Daoy (cell line): ENCODE measurements at places on chromosomes 3 and 15.
A peak's percentile ranks its signal among the peaks of the same experiment; 100 is the strongest.

DNA sequence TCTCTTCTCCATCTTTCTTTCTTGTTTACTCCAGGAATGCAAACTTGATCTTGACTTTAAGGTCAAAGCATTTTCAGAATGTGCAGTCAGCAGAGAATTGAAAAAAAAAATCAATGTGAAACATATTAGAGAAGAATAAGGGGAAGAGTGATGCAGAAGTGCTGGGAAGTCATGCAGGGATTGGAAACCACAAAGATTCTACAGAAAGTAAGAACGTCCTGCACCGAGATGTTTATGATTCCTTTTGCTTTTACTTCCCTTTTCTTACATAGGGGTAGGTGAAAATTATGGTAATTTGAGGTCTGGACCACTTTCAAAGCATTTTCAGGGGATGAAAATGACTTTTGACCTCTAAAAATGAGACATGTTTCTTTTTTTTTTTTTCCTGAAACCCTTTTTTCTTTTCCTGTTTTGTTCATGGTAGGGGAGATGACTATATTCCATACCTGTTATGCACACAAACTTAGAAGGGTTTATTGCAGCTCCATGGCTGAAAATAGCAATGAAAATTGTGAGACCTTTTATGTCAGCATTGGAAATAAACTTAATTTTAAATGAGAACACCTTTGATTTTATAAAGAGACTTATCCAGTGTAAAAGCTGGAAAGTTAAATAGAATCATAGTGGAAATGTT lies 623.5 kb upstream of the TBL1XR1 start:
- DNase-seq: no peak

GRCh38 chr15:84946772-84947489 lies 34.7 kb upstream of the PDE8A start:
- DNase-seq: no peak

GRCh38 chr15:71083349-71083748 lies 31.9 kb upstream of the THSD4 start:
- DNase-seq: peak; percentile 69

DNA sequence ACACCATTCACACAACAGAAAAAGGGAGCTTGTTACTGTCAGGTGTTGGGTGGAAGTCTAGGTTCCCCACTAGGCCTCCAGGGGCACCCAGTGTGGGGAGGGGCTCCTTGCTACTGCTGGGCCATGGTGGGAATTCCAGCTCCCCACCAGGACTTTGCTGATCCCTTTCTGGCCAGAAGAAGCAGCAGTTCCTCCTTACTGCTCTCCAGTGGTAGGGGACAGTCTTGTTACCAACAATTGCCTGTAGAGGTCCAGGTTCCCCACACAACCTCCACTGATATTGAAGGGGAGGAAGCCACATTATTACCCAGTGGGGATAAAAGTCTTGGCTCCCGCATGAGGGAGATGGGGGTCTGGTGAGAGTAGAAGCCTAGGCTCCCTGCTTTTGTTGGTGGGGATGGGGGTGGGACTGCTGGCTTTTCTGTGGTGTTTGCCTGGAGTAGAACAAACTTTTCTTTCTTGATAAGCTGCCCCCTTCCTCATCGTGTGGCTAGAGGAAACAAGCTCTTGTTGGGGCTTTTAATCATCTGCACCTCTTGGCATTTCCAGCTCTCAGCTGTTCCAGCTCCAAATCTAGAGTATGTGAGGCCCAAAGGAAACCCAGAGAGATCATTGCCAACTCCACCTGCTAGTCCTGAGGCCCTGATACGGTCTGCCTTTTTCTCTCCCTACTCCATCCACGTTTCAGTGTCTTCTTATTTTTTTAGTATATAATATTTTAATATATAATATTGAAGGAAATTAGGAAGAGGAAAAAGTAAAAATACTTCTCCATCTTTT lies 824.2 kb downstream of the AGBL1 start:
- no peak for DNase-seq

- DNase-seq: no peak
Measured at GRCh38 chr3:42661593-42662022, 8.1 kb downstream of the ZBTB47 start.

GRCh38 chr3:134624537-134625287 lies 26.1 kb downstream of the KY start:
- no peak for DNase-seq

- no peak for DNase-seq
Measured at GRCh38 chr3:133441867-133442270, 42.0 kb downstream of the BFSP2 start.

GRCh38 chr3:141686466-141687291 lies 51.4 kb upstream of the RNF7 start:
- peak; percentile 75 for DNase-seq

DNA sequence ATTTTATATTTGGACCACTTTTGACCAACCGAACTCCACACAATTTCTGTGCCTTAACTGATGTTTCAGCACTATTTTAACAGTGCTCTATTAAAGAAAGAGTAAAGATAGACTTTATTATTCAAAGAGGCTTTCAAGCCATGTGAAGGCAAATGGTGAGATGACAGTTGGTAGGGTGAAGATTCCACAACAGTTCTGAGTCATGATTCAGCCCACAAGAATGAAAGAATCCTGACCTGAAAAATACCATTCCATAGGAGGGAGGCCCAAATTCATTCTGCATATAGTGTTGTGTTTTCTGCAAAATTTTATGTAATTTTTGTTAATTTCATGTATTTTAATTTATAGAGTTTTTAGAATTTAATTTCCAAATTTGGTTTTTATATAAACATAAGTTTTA lies 135.6 kb upstream of the STAC start:
- DNase-seq: peak; percentile 12

DNA sequence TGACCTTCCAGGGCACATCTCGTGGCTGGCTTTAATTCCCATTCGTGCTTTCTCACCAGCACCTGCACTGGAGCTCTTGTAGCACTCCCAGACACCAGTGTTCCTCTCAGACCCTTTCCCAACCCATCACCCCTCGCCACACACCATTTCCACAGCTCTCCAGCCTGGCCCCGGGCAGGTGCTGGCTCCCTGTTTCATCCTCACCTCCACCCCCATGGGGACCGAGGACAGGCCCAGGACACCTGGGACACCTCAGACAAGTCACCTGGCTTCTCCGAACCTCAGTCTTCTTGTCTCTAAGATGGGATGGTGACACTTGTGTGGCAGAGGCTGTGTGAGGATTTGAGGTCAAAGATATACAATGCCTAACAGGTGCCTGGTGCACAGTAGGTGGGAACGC lies 27.4 kb upstream of the GP9 start:
- DNase-seq: no peak

- no peak for DNase-seq
Measured at GRCh38 chr3:158801201-158801600, 653 bp upstream of the MFSD1 start.

GRCh38 chr3:29281344-29282241 lies 722 bp downstream of the RBMS3 start:
- peak; percentile 37 for DNase-seq

GRCh38 chr3:24594161-24594560 lies 99.5 kb upstream of the THRB start:
- no peak for DNase-seq

DNA sequence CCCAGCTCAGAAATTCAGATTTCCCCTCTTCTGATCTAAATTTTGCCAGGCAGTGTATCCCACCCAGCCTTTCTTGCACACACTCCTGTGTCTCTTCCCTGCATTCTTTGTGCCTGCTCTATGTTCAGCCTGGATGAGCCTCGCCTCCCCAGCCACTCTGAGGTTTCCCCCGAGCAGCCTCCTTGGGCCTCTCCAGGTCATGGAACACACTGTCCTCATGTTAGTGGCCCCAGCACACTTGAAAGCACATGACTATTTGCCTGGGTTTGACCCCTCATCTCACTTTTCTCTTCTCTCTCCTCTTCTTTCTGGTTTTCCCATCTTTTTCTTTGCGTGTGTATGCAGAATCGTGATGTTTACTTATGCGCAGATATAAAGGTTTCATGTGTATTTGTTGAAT lies 3.1 kb downstream of the THSD4 start:
- no peak for DNase-seq

DNA sequence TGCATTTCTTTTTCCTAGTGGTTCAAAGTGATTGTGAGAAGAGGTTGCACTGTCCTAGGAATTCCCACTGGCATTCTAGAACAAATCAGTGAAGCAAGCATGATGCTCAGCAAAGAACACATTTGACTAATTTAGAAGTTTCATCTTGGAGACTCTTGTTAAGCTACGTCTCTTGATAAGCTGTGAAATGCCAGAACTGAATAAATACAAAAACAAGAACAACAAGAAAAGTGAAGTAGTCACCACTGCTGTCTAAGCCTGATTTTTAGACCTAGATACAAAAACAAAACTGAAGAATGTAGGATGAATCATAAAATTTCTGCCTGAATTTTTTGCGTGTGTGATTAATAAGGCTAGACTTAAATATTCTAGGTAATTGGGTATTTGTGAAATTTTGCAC lies 1162.4 kb downstream of the TUSC7 start:
- DNase-seq: no peak

DNA sequence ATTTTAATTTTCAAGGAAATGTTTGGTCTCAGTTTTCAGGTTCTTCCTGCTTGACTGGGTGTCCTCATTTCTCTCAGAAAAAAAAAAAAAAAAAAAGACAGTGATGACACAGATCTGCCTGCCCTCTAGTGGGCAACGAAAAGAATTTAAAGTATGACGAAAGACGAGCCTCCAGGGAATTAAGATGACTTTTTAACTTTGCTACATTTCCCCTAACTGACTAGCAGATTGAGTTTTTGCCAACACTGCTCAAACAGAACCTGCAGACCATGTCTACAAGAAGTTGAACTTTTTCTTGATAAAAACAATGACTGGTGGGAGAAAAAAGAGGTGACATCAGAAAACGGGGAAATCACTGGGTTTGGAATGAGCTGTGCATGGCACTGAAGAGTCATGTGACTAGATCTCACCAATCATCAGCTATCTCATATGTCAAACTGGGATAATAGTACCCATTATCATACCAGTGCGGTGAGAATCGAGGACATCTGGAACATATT lies 40.8 kb downstream of the EOMES start:
- peak; percentile 61 for DNase-seq

DNA sequence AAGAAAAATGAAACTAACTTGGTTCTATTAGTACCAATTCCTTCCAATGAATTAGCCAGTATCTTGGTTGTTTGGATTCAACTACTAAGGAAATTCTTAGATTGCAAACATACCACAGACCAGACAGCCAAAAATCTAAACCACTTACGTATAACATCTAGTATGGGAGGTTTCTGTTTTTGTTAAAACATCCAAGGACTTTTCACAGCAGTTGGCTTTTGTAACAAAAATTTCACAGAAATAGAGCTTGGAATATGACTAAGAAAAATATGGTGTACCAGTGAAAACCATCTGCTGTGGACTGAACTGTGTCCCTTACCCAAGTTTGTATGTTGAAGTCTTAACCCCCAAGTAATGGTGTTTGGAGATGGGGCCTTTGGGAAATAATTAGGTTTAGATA lies 199.2 kb downstream of the OTOL1 start:
- DNase-seq: no peak

DNA sequence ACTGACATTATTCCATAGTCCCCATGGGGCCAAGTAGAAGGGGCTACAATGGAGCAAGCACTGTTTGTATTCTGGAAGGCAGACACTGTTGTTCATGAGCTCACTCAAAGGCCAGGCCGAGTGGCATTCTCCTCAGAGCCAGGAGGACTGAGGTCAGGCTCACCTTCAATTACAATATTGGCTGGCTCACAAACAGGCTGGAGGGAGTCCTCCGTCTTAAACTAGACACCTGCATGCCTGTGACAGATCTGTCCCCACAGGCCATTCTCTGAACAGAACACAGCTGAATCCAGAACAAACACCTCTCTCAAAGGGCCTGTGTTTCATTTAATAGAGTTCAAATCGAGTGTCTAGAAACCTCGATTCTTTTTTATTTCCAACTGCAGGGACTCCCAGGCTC lies 347.4 kb upstream of the PPP2R3A start:
- no peak for DNase-seq

GRCh38 chr3:121817753-121818152 lies 17.1 kb downstream of the IQCB1 start:
- DNase-seq: no peak

DNA sequence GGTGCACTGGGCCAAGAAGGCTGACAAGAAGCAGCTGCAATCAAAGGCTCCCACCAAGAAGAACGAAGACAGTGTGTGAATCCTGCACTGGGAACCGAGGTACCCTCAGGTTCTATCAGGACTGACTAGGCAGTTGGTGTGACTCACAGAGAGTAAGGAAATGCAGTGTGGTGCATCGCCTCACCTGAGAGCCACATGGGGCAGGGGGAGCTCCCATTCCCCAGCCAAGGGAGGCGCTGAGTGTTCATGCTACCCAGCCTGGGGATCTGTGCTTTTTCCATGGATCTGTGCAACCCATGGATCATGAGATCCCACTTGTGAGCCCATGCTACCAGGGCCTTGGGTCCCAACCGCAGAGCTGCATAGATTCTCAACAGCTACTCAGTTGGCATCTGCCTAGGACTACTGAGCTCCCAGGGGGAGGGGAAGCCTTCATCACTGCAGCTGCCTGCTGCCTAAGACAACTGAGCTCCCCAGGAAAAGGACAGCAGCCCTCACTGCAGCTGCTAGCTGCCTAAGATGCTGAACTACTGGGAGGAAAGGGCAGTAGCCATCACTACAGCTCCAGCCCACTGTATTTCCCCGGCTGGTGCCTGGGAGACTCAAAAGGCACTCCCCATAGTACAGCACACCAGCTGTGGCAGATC lies 6.9 kb upstream of the PLSCR2 start:
- no peak for DNase-seq

DNA sequence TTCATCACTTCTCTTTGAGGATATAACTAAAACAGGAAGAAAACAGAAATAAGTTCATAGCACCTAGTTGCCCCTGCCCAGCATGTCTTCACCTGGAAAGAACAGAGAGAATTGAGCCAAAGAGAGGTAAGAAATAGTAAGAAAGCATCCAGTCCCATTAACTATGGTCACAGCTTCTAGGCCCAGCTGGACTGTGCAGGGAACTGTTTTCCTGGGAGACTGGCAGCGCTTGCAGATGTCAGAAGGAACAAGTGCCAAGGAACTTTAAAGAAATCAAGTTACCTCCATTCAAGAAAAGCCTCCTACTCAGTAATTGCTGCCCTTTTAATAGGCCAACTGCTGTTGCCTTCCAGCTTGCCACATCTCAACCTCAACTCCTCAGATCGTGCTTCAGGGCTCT lies 17.8 kb upstream of the CPB1 start:
- no peak for DNase-seq

DNA sequence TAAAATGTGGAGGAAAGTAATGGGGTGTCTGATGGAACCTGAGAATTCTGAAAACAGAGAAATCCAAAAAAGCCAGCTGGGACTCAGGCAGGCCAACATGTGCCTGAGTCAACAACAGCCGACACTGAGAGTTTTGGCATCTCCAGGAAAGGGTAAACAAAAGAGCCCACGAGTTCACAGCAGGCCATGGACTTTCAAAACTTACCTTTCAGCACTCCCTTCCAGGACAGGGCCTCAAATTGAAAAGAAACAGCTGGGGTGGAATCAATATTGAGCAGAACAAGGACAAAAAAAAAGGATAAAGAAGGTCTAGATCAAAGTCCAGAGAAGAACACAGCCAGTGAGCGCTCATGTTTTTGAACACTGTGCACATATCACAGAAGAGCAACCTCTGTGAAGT lies 735.4 kb upstream of the GRM7 start:
- DNase-seq: no peak

- no peak for DNase-seq
Measured at GRCh38 chr3:81554388-81554787, 207.1 kb downstream of the GBE1 start.
